ENCODE measurements at places on chromosomes 1 and 21.

DNA sequence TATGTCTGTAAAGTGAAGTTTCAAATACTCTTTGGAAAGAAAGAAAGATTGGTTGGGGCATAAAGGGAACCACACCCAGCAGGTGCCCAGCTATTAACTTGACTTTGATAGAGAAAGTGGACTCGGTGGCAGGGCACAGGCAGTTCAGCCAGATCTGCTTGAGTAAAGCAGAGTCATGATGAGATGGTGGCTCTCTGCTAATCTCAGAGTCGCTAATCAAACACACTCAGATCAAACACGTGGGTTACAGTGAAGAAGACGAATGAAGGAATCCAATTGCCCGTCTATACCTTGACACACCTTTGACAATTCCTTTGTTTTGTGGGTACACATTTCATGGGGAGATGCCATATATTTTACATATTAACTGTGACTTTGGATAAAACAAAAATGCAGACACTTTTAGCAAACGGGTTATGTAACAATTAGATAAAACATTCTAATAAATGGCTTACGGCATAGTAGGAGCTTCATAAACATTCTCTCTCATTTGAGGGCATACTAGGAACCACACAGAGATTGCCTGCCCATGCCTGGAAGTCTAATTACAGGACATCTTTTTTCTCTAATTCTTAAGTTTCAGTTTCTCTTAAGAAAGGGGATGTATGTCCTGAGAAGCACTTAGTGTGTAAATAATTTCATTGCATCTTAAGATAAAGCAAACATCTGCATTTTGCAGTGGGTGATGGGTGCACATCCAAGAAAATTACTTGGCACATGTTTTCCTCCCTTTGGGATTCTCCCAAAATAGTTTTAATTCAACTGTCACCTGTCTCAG, 7.2 kb downstream of the CBR1 start:
- DNase-seq, result no peak

DNA sequence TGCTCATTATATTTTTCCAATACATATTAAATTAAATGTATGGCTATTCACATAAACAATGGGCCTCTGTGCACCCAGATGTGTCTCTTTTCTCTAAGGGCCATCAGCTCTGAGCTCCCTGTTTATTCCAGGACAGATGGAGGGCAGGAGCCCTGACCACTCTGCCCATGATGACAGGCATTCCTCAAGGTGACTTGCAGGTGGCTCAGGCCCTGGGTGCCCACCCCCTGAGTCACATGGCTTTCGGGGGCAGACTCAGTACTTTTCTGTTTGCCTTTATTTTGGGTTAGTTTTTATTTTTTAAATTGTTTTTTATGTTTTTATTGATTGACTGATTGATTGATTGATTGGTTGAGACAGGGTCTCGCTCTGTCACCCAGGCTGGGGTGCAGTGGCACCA, 6.4 kb upstream of the LRP8 start:
- peak; percentile 59 for DNase-seq

GRCh38 chr1:52195161-52195560, 53.3 kb downstream of the ZFYVE9 start:
- DNase-seq, result no peak

DNA sequence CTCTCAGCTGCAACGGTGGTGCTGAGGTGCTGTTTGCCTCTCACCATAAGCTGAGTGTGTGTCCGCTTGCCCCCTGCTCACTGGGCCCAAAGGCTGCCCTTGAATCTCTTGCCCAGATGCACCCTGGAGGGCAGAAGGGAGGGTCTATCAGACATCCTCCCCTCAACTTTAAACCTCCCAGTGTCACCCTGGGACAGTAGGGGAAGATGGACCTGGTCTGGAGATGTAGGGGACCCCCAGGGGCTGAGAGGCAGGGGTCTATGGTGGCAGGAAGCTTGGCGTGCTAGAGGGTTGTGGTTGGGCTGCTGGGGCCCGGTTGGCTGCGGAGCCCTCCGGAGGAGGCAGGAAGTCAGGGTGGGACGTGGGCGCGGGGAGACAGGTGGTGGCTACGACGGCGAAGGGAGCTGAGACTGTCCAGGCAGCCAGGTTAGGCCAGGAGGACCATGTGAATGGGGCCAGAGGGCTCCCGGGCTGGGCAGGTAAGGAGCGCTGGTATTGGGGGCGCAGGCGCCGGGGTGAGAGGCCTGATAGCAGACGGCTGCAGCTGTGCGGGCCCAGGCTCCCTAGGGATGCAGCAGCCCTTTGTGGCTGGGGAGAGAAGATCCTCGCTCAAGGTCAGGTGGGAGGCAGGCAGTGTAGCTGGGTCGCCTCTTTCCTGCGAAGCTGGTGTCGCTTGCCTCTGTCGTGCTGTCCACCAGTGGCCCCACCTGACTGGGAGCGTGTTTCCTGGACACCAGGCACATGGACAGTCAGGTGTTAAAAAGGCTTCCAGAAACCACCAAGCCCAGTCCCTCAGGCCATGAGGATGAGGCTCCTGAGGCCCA, at the start of gene LCK:
LCK (plus strand) TSS at position 373 of the 824 bp plus-strand sequence. CDS start 23,065 bp downstream, outside the sequence.
- DNase-seq, result no peak

- no peak for DNase-seq
Measured at GRCh38 chr1:54315099-54315498, 91.1 kb downstream of the SSBP3 start.

DNA sequence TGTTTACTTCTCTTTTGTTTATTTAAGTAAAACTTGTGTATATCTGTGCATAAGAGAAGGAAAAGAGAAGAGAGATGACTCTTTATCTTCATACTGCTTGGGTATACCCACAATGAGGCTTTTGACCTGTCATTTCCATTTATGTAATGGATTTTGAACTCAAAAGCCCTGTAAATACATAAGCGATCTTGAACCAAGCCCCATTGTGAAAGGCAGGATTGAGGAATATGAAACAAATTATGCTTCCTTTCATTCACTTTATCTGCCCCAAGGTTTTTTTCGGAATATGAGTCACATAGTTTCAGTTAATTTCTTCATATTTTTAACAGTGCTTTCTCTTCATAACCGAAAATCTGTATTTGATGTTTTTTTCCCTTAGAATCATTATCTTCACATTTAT, 21.4 kb downstream of the CNST start:
- no peak for DNase-seq

GRCh38 chr1:240151136-240151735, 59.6 kb downstream of the FMN2 start:
- no peak for DNase-seq

- DNase-seq, result no peak
Measured at GRCh38 chr1:79117376-79117775, 110.8 kb upstream of the ADGRL4 start.

DNA sequence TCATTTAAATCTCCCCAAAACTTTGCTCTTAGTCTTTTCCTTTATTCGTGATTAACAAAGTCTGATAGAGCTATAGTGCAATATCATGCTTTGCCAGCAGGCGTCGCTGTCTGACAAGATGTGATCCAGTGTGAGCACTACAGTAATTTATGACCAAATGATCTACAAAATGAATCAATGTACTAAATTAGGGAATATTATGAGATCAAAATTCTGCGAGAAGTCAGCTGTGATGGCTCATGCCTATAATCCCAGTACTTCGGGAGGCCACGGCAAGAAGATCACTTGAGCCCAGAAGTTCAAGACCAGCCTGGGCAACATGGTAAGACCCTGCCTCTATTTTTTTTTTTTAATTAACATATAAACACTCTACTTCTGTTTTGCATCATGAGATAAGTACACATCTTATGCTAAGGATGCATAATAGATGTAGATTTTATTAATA, 3.6 kb upstream of the SPSB1 start:
- no peak for DNase-seq

- DNase-seq, result no peak
Measured at GRCh38 chr1:10686404-10687040, 109.9 kb downstream of the CASZ1 start.

- DNase-seq, result no peak
Measured at GRCh38 chr1:8419172-8419571, 101.3 kb downstream of the SLC45A1 start.

- DNase-seq, result no peak
Measured at GRCh38 chr1:89047734-89048133, 17.3 kb downstream of the GBP1 start.

DNA sequence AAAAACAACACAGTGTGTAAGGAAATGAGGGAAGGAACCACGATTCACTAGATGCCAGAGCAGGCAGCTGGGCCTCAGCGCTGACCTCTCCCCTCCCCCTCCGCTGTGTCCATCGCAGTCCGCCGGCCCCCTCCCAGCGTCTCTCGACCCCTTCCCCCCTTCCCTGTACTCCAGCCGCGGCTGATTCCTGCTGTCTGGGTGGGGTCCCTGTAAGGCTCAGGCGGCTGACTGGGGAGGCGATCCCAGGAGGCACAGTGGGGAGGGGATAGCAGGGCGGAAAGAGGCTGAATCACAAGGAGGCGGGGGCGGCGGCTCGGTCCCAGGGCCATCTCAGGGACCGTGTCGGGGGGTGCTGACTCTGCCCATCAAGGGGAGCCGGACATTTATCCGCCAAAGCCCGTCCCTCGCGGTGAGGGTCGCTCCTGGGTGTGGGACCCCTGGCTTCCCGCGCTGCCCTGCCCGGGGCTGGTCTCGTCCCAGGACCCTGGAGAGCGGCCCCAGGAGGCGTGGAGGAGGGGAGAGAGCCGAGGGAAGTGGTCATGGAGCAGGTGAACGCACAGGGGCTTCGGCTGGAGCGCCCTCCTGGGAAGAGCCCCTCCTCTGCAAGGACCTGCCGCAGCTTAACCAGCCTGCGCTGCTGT, 241.9 kb downstream of the PTPRU start:
- peak; percentile 47 for DNase-seq

DNA sequence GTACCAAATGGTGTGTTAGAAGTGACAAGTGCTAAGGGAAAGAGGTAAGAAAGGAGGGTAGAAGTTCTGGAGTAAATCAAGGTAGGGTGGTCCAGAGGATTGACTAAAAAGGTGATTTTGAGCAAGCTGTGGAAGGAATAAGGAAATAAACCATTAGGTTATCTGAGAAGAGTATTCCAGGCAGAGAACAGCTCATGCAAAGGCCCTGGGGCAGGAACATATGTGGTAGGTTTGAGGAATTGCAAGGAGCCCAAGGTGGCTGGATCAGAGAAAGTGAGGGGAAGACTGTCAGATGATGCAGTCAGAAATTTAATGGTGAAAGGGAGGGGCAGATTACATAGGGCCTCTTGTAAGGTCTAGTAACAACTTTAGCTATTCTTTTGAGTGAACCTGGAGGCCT, 302.6 kb downstream of the PBX1 start:
- peak; percentile 12 for DNase-seq

DNA sequence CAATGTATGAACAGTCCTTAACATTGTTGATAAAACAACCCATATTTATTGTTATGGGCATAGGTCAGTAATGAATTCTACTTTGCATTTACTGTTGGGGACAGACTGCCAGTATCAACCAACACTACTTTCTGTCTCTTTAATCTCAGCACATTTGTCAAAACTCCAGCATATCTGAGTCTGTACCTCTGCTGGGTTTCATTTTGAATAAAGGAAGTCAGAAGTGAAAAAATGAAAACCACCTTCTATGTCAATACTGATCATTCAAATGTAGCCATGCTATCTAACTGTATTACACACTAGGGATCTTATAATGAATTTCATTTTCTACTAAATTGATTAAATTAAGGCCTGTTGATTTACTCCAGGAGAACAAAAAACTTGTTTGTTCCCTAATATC, 24.2 kb upstream of the CXADR start:
- no peak for DNase-seq

DNA sequence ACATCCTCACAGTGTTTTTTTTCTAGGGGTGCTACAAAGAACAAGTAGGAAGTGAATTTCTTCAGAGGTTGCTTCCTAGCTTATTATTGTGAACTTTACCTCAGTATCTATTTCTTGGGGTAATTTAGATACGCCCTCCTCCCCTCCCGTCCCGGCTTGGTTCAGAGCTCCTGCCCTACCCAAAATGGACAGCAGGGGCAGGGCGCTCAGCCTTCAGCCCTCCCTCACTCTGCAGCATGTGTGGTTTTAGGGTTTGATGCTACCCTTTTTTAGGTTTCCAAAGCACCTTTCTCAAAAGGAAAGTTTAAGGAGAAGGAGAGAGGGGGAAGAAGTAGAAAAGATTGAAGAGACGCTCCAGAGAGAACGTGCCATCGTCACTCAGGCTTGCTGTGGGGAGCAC, 16.9 kb upstream of the POGK start:
- DNase-seq, result no peak

- no peak for DNase-seq
Measured at GRCh38 chr1:151898519-151898991, 10.8 kb downstream of the THEM4 start.

DNA sequence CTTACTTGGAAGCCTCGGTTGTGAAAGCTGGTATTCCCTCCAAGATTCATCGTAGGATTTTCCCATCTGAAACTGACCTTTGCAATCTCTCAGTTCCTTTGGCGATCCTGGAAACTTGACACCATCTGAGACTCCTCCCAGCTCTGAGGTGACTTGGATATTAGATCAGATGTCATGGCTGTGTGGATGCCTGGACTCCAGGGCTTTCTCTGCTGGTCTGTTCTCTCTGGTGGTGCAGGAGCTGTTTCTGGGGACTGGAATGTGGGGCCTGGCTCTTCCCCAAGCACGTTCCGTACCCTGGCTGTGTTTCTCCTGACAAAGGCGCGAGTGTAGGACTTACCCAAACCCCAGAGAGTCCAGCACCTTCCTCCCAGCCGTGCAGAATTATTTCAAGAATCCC, 252.2 kb downstream of the RPS6KC1 start:
- no peak for DNase-seq

DNA sequence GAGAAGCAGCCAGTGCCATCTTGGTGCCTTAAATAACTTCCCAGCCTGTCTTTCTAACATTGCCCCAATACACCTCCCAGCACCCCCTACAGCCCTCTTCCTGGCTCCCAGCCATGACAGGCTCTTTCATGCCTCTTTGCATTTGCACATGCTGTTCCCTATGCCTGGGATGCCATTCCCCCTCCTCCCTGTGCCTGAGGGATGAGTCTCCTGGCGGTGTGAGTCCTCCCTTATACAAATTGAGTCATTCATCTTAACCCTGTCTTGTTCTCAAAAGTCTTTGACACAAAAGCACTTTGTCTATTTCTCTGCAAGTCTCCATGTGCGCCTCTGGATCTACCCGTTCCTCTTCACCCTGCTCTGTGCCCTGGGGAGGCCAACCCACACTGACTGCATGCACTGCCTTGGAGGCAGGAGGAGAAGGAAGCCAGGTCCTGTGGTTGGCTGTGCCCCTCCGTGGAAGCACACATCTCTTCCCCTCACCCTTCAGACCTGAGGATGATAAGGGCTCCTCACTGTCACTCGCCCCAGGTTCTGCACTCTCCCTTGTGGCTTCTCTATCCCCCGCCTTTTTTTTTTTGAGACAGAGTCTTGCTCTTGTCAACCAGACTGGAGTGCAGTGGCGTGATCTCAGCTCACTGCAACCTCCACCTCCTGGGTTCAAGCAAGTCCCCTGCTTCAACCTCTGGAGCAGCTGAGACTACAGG, 25.1 kb downstream of the CDCP2 start:
- no peak for DNase-seq

- DNase-seq, result no peak
Measured at GRCh38 chr21:38250991-38251418, 5.8 kb upstream of the KCNJ15 start.

Measured in coronary artery (tissue), 2 donors.